ENCODE measurements at places on chromosomes 4 and X. TPM values are rescaled to one million over a fixed set of nuclear protein-coding genes. Genes with fewer than 3 reads are reported as not detected.

DNA sequence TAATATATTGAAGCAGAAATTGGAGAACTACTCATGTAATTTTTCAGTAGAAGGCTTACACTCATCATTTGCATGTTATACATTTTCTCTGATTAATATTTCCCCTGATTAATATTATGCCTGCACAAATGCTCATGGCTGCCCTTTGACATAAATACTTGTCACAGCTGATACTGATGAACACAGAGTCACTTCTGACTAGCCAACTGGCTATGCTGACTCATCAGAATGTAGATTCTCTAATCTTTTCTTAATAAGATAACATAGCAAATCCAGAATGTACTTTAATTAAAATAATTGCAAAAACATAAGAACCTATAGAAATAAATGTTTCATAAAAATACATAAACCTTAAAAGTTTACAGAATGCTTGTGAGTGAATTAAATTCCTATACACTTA, 52.4 kb upstream of the C4orf54 start:
- no peak for DNase-seq

DNA sequence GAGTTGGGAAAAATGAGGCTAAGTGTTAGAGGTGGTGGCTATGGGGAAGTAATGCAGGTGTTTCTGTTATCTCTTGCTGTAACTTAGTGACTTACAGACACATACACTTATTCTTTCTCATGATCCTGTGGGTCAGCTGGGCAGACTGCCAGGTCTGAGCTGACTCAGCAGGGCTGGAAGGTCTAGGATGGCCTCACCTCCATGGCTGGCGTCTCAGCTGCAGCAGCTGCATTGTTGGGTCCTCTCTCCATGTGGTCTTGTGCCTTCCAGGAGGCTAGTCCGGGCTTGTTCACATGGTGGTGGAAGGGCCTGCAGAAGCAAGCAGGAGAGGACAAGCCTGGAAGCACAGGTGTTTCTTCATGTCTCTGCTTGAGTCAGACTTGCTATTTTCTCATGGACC, 172.7 kb downstream of the NHS start:
- no peak for DNase-seq

GRCh38 chrX:27840881-27841280, 33.1 kb downstream of the MAGEB10 start:
- no peak for DNase-seq

DNA sequence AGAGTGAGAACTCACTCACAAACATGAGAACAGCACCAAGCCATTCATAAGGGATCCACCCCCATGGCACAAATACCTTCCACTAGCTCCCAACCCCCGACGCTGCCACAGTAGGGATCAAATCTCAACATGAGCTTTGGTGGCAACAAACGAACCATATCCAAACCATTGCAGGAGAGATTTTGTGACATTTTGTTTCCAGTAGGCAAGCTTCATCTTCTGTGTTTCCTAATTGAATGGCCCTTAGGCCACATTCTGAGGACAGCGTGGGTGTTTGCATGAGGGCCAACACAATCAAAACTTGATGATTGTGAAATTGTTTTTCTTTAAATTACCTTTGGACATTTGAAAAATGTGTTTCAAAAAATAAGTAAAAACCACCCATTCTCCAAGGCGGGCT, 102.6 kb upstream of the LNX1 start:
- DNase-seq = no peak

DNA sequence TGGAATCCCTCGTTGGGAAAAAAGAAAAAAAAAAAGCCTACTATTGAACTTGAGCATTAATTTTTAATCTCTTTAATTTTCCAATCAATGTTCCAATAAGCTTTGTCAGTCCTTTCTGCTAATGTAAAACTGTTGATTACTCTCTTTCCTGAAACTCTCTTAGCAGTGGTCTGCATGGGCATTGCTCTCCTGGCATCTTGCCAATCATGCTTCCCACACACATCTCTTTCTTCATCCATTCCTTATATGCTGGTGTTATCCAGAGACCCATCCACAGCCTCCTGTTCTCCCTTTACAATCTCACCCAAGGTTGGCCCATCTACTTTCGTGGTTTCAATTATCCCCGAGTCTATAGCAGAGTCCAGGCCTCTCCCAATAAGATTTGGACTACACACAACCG, 31.8 kb upstream of the KCNE5 start:
- DNase-seq = no peak

GRCh38 chrX:71439896-71440295, 73.7 kb downstream of the TAF1 start:
- DNase-seq = no peak

GRCh38 chr4:55030589-55030988, 94.8 kb downstream of the KDR start:
- no peak for DNase-seq

DNA sequence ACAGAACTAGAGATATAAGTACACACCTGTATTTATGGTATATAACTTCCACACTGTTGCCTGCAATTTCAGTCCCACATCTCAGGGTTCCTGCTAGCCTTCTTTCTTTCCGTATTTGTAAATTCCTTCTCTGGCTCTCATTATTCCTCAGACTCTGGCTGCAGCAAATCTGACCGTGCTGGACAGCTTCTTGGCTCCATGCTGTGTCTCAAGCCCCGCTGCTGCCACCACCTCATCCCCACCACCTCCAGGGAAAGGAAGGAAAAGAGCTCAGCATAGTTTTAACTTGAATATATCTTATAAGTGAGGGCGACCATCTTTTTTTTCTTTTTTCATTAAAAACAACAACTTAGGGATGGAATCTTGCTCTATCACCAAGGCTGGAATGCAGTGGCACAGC, 155.6 kb upstream of the CXCL13 start:
- no peak for DNase-seq

DNA sequence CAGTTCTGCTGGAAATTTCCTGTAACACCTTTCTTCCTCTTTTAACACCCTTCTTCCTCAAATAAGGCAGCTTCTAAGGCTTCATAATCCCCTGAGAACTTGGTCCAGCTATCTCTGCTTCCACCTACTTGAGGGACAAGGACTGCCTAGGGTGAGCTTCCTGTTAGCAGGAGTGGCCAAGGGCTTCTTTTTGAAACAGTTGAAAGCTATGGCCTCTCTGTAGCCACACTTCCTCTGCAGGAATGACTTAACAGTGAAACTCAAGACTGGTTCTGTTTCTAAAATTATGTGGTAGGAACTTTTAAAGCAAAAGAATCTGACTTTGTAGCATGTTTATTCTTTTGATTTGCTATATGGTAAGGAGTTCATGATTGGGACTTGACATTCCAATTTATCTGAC, 108.5 kb upstream of the WDR1 start:
- no peak for DNase-seq

- DNase-seq = no peak
Measured at GRCh38 chr4:22695917-22696316, 3.2 kb downstream of the GBA3 start.

Gene HS3ST1
- total RNA-seq = 0.44 TPM

Data from endothelial cell (in vitro differentiated cells).